ENCODE measurements at places on chromosomes 6 and 20. TPM values are rescaled to one million over a fixed set of nuclear protein-coding genes. Genes with fewer than 3 reads are reported as not detected.
A peak's percentile ranks its signal among the peaks of the same experiment; 100 is the strongest.

DNA sequence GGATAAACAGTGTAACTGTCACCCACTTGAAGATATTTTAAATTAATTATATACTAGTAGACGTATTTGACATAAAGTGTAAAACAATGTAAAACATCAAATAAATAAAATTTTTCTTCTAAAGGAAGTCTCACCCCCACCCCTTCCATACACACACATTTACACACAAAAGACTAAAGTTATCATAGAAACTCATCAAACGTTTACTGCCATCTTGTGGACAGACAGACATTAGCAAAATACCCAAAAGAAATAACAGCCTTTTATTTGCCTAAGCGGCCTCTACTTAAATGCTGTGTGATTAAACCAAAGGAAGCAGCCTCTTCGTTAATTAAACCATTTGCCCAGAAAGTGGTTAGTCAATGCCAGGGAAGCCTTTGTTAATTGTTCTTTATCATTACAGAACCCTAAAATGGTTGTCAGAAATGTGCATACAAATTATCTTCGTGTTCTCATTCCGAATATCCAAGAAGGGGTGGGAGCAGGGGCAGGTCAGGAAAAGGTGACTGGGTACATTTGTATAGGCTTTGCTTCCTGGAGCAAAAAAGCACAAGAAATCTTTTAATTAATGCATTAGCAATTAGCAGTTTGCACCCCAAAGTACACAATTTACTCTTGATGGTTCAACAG is 176.2 kb upstream of the SASH1 start:
- DNase-seq, result peak; percentile 57

DNA sequence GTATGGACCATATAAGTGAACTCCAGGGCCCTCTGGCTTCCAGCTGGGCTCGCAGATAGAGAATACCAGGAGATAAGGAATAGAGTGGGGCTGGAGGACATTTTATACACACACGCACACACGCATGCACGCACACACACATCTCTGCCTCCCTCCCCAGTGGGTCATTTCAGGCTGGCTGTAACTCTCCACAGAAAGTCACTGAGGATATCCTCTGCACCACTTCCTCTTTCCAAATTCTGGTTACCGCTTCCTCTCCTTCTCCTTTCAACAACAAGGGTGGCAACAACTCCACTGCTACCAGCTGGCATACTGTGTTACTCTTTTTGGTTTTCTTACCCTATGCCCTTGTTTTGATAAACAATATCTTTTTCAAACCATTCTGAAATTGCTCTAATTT is 280.2 kb downstream of the COL12A1 start:
- DNase-seq, result no peak

- no peak for DNase-seq
Measured at GRCh38 chr6:155054491-155055250, 59.6 kb downstream of the TIAM2 start.

DNA sequence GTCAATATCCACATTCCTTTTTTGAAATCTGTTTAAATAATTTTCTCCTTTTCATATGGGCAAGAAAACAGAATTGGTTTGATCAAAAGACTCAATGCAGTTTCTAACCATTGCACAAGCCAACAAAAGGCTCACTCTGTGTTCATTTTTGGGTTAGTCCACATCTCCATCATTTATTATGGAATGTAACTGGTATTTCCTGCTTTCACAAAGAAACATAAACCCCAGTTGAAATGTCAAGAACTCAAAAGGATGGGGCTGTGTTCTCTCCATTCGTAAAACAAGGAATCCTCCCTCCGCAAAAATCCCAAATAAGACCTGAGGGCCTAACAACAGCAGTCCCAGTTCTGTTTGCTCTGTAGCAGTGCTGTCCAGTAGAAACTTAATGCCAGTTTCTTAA is 420.9 kb downstream of the GJA1 start:
- DNase-seq, result no peak

GRCh38 chr20:8062756-8063155 is 43.2 kb upstream of the TMX4 start:
- DNase-seq, result no peak

- no peak for DNase-seq
Measured at GRCh38 chr20:31570735-31571617, 34.1 kb upstream of the ID1 start.

DNA sequence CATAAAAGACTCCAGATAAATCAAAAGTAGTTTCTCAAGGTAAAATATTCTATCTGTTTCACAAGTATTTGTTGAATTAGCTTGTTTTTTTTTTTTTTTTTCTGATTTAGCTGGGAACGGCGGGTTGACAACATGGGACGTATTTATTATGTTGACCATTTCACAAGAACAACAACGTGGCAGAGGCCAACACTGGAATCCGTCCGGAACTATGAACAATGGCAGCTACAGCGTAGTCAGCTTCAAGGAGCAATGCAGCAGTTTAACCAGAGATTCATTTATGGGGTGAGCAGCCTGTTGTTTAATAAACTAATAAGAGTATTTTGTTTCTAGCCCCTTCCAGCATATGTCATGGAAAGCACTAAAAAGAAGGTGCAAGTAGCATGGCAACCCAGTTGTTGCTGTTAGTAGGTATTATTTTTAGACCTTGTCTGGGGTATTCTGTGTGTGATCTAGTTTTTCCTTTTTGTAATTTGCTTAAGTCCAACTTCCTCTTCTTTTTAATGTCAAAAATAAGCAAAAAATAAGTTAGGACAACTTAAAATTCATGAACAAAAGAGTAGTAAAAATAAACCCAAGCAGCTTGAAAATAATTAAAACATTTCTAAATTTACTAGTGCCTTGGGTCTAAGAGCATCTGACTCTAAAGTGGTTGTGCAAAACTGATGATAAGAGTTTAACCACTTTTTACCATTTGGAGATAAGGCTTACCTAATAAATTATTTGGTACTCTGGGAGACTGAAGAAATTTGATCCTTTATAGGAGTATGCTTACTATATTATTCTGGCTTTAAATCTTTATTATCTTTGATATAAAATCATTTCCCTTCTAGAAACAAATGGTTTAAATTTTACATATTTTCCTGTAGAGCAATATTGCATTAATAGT is 70.8 kb upstream of the DYNLRB1 start:
- DNase-seq, result no peak

GRCh38 chr6:42929821-42930360 is 611 bp downstream of the CNPY3 start:
- DNase-seq, result no peak

DNA sequence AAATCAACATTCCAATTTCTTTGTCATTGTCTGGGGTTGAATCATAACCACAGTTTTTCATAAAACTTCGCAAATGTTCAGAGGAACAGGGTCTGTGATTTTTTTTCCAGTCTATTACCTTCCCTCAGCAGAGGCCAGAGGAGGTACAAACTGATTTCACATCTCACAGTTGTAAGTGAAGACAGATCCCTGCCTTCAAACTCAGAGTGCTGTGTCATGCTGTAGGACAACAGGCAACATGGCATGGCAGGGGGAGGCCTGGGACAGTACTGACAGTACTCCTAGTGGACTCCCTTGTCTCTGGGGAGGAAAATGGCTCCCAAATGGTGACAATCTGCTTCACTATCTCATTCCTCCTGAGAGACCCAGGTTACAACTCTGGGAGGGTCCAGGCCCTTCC is 308.6 kb downstream of the CDC5L start:
- no peak for DNase-seq

Gene TRIM26
- 18.9 TPM for polyA plus RNA-seq

Gene LGSN
- polyA plus RNA-seq, result not detected

Gene ZSCAN12
- polyA plus RNA-seq, result 6.0 TPM

Gene SPTLC3
- 2.4 TPM for polyA plus RNA-seq

Gene CALHM5
- 3.7 TPM for polyA plus RNA-seq

Gene TMEM151B
- polyA plus RNA-seq, result 0.47 TPM

All from muscle of back (tissue), 13 donors.